Effector memory CD4-positive, alpha-beta T cell (primary cell): ENCODE measurements at places on chromosomes 3 and 15.

DNA sequence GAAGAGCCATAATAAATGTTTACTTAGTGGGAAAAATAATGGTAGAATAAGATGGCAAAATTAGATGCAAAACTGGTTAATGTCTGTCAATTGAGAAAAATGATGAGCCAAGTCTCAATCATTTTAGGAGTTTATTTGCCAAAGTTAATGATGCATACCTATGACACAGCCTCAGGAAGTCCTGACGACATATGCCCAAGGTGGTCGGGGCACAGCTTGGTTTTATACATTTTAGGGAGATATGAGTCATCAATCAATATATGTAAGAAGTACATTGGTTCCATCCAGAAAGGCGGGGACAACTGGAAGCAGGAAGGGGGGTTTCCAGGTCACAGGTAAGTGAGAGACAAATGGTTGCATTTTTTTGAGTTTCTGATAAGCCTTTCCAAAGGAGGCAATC lies 31.5 kb downstream of the CLEC3B start:
- DNase-seq = no peak

GRCh38 chr15:46858150-46858549 lies 859.2 kb upstream of the SEMA6D start:
- no peak for DNase-seq

GRCh38 chr15:34769711-34770110 lies 14.9 kb upstream of the GJD2 start:
- no peak for DNase-seq

DNA sequence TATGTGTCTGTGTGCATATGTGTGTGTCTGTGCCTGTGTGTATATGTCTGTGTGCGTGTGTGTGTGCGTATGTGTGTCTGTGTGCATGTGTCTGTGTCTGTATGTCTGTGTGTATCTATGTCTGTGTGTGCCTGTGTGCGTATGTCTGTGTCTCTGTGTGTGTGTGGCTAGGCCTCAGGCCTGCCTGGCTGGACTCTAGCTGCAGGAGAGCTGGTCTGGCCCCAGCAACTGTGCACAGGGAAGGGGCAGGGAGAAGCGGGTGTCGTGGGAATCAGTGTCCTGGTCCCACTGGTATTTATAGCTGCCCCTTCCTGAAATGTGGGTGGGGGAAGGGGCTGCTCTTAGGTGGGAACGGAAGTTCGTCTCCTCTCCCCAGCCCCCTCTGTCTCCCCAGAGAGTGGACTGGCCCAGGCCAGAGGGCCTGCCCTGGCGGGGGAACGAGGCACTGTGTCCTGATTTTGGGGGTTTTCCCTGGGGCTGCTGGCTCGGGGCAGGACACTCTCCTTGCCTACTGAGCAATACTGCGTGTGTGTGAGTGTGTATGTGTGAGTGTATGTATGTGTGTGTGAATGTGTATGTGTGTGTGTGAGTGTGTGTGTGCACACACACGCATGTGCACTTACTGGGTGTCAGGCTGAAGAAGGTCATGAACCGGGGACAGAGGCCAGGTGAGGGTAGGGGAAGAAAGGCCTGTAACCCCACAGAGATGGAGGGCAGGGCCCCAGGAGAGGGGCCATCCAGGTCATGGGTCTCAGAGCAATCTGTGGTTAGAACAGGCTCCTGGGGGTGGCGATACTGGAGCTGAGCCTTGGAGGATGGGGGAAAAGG lies 6.6 kb downstream of the CSPG4 start:
- DNase-seq = no peak

GRCh38 chr3:123027292-123028232 lies at the start of gene SEMA5B:
SEMA5B (minus strand) TSS chr3:123027763; CDS start chr3:122961263, 66,500 bp downstream.
- no peak for DNase-seq

DNA sequence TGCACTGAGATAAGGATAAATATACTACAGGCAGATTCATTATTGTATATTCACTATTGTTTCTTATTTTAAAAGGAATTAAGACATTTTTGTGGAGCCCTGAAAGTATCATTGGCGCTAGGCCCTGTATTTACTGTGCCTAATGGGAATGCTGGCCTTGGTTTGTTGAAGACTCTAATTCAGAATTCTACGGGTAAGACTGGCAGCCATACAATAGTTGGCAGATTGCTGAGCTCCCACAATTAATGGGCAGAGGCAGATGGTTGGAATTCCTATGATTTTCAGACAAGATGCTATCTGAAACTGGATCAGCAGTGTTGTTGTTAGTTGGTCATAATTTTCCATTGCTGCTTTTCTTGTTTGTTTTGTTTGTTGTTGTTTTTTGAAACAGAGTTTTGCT lies 14.7 kb downstream of the PGBD4 start:
- DNase-seq = no peak

DNA sequence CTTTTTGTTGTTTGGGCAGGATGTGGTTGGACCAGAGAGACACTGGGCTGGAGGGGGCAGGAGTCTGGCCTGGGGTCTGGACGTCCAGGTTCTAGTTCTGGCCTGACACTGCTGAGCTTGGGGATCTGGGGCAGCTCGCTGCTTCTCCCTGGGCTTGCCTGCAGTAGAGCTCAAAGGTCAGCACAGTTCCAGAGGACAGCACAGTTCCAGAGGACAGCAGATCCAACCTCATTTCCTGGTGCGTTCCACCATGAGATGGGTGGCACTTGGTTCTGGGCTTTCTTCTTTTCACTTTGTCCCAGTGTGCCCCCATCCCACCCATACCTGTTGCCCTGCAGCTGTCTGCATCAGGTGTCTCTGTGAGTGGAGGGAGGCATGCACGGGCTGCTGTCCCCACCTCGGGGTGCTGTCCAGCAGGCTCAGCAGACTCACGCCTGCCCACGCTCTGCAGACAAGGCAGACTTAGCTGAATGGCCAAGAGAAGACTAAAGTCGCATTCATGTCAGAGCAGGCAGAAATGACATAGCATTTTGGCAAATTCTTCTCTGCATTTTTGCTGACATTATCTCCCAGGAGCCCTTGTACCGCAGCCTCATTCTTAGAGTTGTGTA lies 16.7 kb downstream of the CACNA2D3 start:
- DNase-seq = no peak

DNA sequence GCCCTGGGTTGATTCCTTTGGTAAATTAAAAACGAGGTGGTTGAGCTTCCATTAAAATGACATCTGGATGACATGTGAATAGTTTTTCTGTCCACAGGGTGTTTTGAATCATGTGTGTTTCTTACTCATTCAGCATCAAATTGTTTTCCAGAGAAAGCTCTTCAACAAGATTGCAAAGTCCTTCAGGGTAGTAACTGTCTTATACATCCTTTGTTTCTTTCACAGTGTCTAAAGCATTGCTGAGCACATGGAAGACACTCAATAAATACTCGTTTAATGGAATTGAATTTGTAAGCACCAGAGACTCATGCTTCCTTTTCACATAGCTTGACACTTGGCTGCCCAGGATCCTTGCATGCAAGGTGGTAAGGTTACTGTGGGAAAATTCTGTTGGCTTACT lies 223.1 kb upstream of the CNTN6 start:
- DNase-seq = no peak

GRCh38 chr3:89234620-89235019 lies 127.2 kb downstream of the EPHA3 start:
- no peak for DNase-seq

- DNase-seq = no peak
These were observed 14.5 kb upstream of the RBSN start for GRCh38 chr3:15113471-15113870.
